Hepatocyte (in vitro differentiated cells): ENCODE measurements at places on chromosomes 7 and 10. TPM values are rescaled to one million over a fixed set of nuclear protein-coding genes. Genes with fewer than 3 reads are reported as not detected.

GRCh38 chr10:67033878-67034277 is 108.0 kb downstream of the LRRTM3 start:
- no peak for DNase-seq

- no peak for DNase-seq
These were observed 114.1 kb downstream of the SLC16A9 start for GRCh38 chr10:59595593-59595992.

DNA sequence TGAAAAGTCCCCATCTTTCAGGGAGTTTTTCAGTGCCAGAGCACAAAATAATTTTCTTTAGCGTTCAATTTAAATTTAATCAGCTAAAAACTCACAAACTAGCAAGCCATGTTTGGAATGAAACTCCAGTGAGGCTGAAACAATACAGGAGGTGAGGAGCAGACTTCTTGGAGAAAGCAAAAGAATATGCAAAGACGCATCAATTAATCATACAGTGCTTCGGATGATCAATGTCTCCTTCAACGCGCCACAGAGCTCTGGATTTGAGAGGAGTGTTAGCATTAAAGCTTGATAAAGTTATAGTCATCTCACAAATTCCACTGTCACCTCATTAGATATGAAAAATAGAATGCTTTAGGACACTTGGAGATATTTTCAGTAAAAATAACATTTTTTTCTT is 248.0 kb downstream of the WDR11 start:
- no peak for DNase-seq

DNA sequence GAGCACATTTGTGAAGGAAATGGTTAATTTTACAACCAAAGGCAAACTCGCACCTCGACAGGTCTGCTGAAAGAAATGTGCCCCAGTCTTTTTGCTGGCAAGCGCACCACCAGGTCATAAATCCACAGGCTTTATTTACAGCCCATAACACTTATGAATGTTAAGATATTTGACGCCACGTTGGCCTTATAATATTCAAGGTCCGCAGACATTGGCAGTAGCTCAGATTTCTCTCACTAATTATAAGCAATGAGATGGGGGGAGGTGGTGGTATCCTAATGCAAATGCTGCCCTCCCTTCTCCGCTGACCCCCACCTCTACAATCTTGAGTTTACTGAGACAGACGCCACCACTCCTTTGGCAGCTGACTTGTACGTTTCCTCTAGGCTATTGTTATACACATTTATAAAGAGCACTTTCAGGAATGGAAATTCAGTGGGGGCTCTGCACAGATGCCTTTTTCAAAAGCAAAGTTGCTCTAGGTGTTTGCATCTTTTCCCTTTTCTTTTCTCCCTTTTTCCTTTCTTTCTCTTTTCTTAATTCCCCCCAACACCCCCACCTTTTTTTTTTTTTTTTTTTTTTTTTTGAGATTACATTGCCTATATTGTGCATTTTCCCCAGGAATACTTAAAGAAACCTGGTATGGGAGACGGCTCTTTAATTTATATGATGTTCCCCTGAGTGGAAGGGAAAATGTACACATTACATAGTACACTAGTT is 6.7 kb downstream of the TCF7L2 start:
- DNase-seq: peak; percentile 13

DNA sequence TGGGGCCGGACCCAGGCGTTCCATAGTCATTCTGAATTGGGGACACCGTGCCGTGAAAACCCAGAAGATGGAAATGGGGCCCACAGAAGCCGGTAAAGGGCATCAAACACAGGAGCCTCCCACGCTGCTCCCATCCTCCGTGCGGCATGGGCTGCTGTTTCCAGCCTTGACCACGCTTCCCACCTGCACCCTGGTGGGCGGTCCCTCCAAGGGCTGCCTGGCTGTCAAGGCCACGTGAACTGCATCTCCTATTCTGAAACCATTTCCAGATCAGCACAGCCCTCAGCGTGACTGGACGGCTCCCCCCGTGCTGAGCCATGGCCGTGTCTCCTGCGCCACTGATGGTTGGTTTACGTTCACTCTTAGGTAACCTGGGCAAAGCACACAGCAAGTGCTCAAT is 14.1 kb downstream of the CFAP46 start:
- DNase-seq: no peak

DNA sequence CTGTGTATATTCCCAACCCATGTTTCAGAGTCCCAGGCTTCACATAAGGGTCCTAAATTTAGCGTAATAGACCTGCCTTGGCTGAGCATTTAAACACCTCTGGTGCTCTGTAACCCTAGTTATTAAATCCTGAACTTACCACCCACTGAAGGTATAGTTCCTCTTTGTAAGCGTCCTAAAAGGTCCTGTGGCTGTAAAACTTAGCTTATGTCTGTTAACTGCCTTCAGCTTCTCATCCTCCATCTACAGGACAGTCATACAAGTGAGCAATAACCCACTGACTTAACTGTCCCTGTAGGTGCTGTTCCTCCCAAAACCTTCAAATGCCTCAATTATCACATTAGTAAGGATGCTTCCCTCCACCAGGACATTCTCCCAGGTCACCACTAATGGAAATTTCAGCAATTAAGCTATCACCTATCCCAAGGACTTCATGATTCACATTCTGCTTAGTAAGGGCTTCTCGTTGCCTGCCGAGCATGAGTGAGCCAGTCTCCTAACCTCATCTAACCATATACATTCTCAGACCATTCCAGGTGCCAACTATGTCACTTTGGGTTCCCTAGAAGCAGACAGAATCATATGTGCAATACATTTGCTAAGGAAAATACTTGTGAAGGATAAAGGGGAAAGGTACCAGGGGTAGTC is 55.8 kb downstream of the CASD1 start:
- no peak for DNase-seq

DNA sequence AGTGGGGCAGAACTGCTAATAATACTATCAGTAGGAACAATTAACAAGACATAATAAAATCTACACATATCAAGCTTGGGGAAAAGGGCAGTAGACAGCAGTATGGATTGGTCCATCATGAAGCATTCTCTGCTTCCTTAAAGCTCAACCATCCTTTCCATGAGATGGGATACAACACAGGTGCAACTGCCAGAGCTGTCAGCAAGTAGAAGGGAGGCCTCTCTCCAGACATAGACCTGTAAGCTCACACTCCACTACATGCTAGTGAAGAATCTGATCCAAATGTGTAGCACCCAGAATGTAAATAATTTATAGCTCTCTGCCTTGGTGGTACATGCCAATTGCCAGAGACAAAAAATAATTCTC is 41.5 kb upstream of the ANAPC16 start:
- DNase-seq: no peak

DNA sequence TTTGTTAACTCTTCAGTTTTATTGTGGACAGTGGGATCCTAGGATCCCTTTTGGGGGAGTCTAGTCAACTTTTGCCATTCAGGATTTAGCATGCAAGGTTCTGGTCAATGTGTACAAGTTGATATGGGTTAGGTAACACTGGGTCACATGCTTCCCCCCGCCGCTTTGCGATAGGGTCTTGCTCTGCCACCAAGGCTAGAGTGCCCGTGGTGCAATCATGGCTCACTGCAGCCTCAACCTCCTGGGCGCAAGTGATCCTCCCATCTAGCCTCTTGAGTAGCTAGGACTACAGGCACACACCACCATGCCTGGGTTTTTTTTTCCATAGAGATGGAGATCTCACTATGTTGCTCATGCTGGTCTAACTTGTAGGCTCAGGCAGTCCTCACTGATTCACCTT is 3.2 kb upstream of the CSGALNACT2 start:
- no peak for DNase-seq

DNA sequence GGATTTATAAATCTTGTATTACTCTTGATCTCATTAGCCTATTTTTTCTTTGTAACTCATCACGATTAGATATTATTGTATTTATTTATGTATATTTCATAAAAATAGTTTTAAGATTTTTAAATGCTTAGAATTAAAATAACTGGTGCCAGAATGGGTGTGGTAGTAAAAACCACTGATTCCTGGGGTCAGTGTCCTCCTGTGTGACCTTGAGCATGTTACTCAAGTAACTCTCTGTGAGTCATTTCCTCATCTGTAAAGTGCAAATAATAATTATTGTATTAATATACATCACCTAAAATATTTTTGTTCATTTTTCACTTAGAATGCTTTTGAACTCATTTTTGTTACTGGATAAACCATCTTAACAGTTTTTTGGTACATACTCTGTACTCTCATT is 91.3 kb upstream of the TMEM229A start:
- DNase-seq: no peak

- DNase-seq: no peak
These were observed 309.3 kb downstream of the PAXIP1 start for GRCh38 chr7:154693661-154694060.

DNA sequence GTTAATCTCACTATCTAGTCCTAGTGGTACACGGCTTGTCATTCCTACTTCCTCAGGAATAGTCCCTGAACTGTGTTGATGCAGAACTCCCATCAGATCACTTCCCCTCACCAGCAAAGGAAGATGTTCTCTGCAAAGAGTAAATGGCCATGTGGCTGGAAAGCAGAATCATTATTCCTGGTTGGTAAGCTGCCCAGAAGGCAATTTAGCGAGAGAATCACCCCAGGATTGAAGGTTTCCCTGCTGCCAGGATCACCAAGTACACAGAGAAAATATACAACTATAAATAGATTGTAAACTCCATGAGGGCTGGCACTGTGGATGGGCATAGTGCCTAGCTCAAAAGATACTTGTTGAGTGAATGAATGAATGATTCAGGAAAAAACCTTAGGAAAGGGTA is 115.0 kb downstream of the GFRA1 start:
- no peak for DNase-seq

- DNase-seq: no peak
These were observed 8.1 kb upstream of the RABGEF1 start for GRCh38 chr7:66732439-66732838.

GRCh38 chr7:155104913-155105312 is 34.8 kb downstream of the HTR5A start:
- DNase-seq: no peak

GRCh38 chr10:5551531-5552375 is 27.0 kb downstream of the CALML3 start:
- DNase-seq: peak; percentile 52

DNA sequence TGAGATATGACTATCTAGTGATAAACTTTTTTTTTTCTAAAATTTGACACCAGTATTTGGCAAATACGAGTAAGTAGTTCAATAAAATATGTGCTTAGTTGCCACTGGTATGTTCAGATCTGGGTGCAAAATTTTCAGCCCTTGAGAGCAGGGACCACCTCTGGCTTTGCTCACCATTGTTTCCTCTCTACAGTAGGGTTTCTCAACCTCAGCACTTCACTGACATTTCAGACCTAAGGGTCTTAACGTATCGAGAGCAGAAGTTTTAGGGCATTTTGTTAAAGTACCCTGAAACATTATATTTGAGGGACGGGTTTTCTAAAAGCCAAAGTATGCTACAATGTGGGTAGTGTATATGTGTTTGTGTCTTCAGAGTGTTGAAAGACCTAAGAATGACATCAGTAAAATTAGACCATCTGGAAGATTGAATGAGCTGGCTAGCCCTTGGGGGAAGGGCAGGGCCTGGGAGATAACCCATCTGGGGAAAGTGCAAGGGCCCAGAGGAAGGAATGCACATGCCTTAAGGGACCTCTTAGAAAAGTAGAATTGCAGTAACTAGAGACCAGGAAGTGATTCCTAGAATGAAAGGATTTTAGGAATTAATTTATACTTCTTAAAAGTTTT is 11.8 kb downstream of the BZW2 start:
- DNase-seq: peak; percentile 70

DNA sequence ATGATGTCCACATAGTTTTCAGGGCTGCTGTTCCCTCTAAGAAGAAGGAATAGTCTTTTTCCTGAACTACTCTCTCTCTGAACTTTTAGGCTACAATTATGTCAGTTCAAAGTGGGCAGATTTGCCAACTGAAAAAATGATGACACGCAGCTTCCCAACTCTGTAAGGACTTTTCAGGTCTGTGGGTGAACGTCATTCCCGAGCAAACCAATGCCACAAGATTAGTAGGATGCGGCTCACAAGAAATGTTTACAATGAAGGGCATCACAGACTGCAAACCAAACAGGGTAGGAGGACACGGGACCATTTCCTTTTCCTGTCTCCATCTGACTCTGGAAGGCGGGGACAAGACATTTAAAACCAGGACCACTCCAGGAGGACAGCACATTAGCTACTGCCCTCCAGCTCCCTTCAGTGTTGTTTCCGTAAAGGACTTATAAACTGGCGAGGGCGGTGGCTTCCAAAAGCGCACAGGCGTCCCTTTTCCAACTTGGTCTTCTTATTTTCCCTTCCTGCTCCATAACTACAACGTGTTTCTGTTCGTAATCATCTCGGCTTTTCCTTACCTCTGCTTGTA is 539 bp upstream of the MKLN1 start:
- peak; percentile 67 for DNase-seq

GRCh38 chr7:823649-824048 is 8.6 kb upstream of the SUN1 start:
- no peak for DNase-seq

GRCh38 chr10:31853629-31854028 is 75.0 kb downstream of the ARHGAP12 start:
- no peak for DNase-seq

OR2A42 gene
- total RNA-seq: 0.10 TPM in 1 of 2 replicates, not detected in the other

EGFR gene
- total RNA-seq: 40.6 and 51.0 TPM in 2 replicates

FAM180A gene
- not detected in 2 replicates for total RNA-seq

RBP3 gene
- total RNA-seq: 0.53 and 0.56 TPM in 2 replicates

ZNF853 gene
- 8.0 and 9.0 TPM in 2 replicates for total RNA-seq

SEMA3E gene
- 9.7 and 14.0 TPM in 2 replicates for total RNA-seq
